ENCODE measurements at places on chromosomes 1 and 21.
A peak's percentile ranks its signal among the peaks of the same experiment; 100 is the strongest.

GRCh38 chr1:87888446-87888845 lies 559.8 kb downstream of the LMO4 start:
- no peak for DNase-seq

GRCh38 chr1:198656500-198656932 lies 17.7 kb downstream of the PTPRC start:
- no peak for DNase-seq

- no peak for DNase-seq
Measured at GRCh38 chr1:101295209-101295608, 58.4 kb downstream of the S1PR1 start.

DNA sequence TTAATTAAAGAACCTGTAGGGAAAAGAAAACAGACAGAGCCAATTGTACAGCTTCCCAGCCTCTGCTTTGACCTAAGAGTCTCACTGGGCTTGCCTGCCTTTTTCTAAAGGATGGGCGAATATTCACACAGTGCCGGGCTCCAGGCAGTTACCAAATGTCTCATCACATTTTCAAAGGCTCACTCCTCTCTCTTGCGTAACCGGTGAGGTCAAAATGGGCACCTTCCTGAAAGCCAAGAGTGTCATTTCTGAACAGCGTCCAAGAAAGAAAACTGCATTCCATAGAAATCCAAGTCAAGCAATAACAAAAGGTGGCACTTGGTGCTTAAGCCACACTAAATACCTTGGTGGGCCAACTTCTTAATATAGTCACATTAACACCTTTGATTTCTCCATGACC lies 710 bp upstream of the PALMD start:
- DNase-seq: peak; percentile 45

DNA sequence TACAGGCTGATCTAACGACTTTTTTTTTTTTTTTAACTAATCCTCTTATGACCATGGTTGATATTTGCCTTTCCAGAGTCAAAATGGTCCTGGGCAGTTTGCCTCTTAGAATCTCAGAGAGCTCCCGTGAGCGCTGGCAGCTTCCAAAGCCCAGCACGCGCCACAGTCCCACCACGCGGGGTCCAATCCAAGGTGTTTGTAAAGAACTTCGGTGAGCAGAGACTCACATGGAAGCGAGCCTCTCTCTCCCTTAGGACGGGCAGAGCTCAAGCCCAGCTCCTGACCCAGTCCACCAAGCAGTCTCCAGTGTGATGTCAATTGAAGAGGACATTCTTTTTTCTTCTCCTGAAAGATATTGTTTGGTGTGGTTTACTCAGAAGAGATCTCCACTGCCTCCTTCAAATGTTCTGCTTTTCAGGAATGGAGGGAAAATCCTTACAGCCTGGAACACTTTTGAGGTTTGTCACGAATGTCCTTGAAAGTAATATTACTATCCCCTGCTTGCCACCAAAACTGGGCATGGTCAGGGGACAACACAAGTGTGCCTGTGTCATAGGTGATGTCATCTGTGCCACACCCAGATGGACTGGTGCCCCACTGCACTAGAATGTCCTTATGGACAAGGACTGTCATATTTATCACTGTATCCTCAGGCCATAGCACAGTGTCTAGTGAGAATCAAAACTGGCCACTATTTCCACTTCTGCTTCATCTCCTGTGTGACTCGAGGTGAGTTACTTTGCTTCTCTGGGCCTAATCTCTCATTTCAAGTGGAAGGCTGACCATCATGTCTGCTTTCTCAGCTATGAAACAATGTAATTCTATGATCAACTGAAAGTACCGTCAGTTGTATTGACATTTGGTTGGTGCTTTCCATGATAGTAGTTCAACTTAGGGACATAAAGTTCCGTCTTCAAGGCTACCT lies 97.4 kb upstream of the EDEM3 start:
- DNase-seq: no peak

DNA sequence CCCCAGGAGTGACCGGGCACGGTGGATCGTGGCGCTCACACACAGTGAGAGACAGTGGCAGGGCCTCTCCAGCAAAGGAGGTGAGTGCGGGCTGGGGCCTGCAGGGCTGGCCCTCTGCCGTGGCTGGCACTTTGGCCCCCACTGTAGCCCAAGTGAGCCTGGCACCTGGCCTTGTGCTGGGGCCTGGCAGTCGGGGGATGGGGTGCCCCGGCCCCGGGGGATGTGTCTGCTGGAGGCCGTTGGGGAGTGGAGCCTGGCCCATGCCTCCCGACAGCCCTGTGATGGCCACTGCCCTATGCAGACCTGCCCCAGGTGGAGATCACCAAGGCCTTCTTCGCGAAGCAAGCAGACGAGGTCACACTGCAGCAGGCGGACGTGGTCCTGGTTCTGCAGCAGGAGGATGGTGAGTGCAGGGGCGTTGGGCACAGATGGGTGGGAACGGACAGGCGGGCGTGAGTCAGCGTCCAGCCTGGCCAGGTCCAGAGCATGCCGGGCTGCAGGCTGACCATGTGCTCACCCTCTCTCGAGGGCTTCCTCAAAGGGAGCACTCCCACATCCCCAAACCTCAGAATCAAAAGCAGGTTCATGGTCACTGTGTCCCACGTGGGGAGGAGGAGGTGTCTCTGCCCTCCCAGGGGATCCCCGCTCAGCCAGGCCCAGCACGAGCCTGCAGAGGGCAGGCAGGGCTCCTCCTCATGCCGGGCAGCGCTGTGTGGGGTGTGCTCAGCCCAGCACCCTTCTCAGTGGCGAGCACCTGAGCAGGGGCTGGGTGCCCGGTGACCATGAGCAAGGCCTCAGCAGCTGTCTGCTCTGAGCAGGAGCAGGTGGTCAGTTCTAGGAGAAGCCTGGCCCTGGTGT lies 25.3 kb downstream of the ARHGEF16 start:
- no peak for DNase-seq

DNA sequence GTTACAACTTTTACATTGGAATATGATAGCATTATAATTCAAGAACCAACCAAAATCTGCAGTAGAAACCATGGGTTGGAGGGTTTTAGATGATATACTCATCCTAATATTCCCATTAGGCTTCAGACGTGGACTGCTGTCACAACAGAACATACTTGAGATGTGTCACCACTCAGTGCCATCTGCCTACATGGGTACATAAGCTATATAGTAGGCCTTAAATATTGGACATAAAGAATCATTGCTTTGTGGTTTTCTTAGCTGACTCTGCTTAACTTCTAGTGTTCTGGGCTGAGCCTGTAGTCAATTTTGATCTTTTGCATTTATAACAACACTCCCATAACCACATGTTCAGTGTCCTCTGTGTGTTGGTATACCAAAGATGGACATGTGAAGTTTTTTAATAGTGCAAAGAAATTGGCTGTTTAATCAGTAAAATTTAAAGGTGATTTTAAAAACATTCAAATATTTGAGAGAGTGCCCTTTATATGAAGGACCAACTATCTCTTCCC lies 14.2 kb downstream of the RAP1A start:
- no peak for DNase-seq

DNA sequence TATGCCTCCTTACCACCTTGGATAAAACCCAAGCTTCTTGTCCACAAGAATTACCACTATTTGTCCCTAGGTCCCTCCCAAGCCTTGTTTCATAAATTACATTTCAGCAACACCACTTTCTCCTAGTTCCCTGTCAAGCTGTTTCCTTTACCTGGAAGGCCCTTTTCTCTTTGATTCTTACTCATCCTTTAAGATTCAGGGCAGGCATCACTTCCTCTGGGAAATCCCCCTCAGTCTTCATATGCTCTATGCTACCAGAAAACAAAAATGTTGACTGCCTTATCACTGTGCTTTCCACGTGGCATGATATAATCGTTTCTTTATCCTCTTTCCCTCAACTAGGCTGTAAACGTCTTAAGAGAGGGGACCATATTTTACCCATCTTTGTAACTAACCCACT lies 102.7 kb downstream of the LYST start:
- no peak for DNase-seq

- no peak for DNase-seq
Measured at GRCh38 chr1:119052267-119052666, 64.1 kb upstream of the TBX15 start.

- DNase-seq: no peak
Measured at GRCh38 chr1:89935235-89935634, 59.7 kb upstream of the ZNF326 start.

- no peak for DNase-seq
Measured at GRCh38 chr1:12426030-12426429, 192.0 kb downstream of the DHRS3 start.

- peak; percentile 77 for DNase-seq
Measured at GRCh38 chr1:244730153-244730933, 77.4 kb downstream of the DESI2 start.

DNA sequence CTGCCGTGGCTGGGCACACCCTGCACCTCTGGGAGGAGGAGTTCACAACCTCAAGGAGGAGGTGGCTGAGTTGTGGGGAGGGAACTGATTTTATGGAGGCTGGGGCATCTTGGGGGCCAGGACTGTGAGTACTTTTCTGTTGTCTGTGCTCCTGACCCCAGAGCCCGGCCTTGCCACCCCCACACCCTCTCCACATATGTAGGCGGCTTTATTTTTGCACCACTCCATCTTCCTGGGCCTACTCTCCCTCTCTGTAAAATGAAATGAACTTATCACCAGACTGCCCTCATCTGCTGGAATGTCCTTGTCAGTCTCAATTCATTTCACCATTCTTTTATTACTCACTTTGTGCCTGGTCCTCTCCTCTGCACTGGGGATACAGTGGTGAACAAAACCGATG lies 12.8 kb downstream of the FOXD2 start:
- DNase-seq: no peak

DNA sequence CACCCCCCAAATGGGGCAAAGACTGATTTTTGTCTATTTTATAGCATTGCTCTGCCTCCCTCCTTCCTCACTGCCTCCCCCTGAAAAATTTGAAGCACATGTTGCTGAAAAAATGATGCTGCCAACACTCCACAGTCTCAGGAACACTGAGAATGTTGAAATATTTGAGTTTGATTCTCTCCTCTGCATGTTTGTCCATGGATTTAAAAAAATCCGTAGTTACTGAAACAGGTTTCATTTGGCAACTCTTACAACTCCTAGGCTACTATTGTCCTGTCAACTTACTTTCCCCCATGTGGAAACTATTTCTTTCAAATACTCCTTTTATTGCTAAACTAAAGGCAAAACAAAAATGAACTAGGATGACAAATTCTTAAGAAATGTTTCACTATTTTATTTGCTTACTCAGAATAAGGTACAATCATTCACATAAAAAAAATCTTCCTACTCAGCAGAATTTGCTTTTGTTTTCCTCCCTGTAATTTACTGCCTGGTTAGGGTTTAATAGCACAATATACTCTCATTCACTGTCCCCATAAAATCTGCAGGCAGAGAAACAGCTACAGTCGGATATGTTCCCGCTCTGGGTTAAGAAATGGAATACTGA lies 50.2 kb downstream of the C21orf91 start:
- DNase-seq: no peak

GRCh38 chr1:235906436-235906835 lies 39.7 kb upstream of the LYST start:
- DNase-seq: no peak

DNA sequence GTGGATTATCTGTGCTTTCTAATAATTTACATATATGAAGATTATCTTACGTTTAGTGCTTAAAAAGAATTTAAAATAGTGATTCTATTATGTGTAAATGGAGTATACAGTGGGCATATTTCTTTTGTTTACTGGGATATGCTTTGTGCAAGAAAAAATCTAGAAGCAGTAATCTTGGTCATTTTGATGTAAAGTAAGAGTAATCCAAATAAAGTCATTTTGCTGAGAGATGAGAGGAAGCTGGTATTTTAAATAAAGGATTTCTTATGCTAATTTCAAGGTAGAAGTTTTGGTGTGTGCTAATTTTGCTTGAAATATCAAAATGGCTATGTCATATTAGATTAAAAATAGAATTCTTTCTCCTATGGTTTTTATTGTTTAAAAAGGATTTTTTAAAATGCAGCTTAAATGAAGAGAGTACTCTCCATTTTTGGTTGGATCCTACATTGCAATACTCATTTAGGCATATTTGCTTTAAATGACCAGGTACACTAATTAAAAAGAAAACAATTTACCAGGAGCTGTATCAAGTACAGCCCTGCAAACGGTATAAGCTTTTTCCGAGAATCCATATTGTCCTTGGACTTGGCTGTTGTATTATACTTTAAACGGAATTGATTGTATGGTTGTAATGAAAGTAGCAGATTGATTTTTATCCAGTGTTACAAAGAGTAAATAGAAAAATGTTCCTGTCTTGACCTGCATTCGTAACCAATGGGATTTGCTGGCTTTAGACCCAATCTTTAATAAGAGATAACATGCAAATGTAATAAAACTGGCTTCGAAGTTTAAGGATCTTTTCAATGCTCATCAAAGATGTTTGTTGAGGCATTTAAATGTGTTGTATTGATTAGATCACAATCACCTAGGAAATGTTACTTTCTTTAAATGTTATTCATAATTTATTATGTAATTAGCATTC lies 574.7 kb downstream of the USP25 start:
- no peak for DNase-seq

DNA sequence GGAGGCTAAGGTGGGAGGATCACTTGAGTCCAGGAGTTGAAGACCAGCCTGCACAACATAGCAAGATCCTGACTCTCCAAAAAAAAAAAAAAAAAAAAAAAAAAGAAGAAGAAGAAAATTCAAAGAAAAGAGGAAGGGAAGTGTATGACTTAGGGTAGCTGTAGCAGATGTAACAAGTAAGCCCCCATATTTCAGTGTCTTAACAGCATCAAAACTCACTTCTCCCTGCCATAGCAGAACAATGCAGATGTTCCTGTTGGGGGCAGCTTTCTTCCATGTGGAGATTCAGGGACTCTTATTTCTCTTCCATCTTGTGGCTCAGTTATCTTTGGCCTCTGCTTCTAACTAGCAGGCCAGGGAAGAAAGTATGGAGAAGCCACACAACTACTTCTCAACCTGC lies 10.2 kb upstream of the PTGFRN start:
- no peak for DNase-seq

GRCh38 chr1:15476927-15477326 lies 1.0 kb downstream of the CELA2B start:
- DNase-seq: no peak

- DNase-seq: no peak
Measured at GRCh38 chr21:38499296-38499695, 1.0 kb upstream of the ERG start.

DNA sequence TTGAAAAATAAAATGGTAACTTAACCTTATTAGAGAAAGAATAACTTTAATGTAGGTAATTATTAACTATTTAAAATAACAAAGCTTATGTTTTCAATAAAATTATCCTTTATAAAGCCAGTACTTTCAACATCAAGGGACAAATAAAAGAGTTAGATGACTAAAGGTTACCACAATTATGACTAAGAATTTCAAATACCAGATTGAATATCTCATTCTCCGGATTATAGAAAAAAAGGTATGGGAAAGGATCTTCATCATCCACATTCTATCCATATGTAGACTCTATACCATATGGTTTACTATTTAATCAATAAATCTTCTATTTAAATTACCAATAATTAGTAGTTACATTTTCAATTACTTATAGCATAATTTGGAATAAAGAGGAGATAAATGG lies 62.8 kb downstream of the TOR3A start:
- no peak for DNase-seq

- DNase-seq: no peak
Measured at GRCh38 chr1:1034439-1034781, 14.5 kb downstream of the AGRN start.

Data from right forelimb (tissue), 1 donor.